Esophagus muscularis mucosa (tissue), 4 donors: ENCODE measurements at places on chromosomes 5 and 9. TPM values are rescaled to one million over a fixed set of nuclear protein-coding genes. Genes with fewer than 3 reads are reported as not detected.

DNA sequence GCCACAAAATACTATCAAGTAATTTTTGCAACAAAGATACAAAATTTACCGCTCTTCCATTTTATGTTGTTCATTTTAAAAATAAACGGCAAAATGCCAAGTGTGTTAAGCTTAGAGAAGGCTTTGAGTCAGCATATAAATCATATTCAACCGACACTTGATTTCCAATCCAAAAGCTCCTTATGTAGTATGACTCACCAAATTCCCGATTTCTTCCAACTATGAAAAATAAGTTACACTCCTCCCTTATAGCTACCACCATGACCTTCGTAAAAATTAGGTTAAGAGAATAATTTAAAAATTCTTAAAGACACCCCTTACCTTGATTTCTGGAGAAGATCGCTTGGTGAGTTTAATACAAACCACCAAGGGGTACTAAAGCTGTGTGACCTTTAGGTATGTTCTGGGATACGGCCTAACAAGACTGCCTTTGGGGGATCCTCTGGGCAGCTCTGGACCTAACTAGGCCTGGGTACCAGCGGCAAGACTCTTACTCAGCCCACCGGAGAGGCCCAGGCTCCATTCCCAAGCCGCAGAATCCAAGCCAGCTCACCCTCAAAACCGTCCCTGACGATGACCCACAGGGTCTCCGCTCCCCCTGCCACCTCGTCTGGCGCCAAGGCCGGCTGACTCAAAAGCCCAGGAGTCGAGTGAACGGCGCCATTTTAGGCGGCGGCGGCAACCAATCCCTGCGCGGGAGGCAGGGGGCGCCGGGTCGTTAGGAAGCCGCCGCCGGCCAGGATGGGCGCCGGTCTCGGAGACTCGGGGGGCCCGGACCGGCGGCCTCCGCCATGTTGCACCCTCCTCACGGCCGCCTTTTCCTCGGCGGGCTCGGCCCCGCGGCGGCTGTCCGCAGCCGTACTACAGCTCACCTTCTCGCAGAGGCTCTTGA lies 739 bp downstream of the PPP2CA start:
- no peak for DNase-seq

Gene RAI14
- 57.3 TPM for total RNA-seq

- DNase-seq: no peak
Measured at GRCh38 chr9:123377211-123377971, 21.4 kb downstream of the CRB2 start.

- DNase-seq: no peak
Measured at GRCh38 chr5:43636076-43636475, 33.1 kb downstream of the NNT start.

DNA sequence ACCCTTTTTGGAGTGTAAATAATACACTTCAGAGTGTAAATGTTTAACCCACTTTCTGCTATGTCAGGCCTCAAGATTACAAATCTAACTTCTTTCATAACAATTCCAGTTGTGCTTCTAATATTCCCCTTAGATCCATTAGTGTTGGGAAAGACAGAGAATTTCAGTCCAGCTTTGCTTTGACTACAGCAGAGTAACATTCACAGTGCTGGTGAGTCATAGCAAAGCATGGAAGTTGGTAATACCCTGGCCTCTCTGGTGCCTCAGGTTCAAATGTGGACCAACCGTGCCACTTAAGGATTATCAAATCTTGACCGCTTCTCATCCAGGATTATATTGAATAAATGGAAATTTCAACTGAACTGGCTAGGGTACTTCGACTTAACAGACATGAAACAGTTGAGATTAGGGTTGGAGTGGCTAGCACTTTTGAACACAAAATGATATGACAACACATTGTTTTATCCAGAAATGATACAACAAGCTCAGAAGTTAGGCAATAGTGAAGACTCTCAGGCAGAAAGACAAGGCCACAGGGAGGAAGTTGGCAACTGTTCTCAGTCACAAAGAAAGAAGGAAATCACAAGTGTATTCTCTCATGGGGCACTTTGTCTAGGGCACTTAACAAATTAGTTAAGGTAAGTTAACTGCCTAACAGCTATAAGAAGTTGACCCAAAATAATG lies 24.4 kb upstream of the RASA1 start:
- no peak for DNase-seq

Gene TIGD6
- 3.0 TPM for total RNA-seq

Gene NUTM2G
- not detected for total RNA-seq

GRCh38 chr9:134410071-134410834 lies 84.0 kb downstream of the RXRA start:
- no peak for DNase-seq

DNA sequence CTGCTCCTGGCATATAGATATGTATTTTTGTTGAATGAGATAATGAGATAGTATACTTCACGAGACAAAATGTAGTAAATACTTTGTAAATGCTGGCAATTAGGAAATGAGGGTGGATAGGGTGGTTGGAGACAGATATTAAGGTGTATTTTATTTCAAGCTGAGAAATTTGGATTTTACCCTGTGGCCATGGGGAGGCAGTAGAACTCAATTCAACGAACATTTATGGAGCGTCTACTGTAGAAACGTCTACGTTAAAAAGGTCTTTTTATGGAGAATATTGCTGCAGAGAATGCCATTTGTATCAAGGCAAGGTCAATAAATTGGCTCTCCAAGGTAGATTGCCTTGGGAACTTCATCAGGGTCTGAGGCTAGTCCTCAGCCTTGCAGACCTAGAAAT lies 21.5 kb upstream of the RALGPS1 start:
- DNase-seq: no peak

Gene SPINK6
- not detected for total RNA-seq

Gene SLC27A4
- total RNA-seq: 35.6 TPM

Gene ARL14EPL
- not detected for total RNA-seq

- DNase-seq: no peak
Measured at GRCh38 chr5:91052977-91053740, 330.0 kb downstream of the ARRDC3 start.

Gene S100Z
- not detected for total RNA-seq

GRCh38 chr5:56849671-56850070 lies 34.3 kb downstream of the MAP3K1 start:
- no peak for DNase-seq

Gene GABRA6
- not detected for total RNA-seq

- DNase-seq: no peak
Measured at GRCh38 chr5:81826128-81826527, 75.2 kb upstream of the SSBP2 start.

- DNase-seq: no peak
Measured at GRCh38 chr5:90289837-90290236, 119.7 kb downstream of the CETN3 start.

DNA sequence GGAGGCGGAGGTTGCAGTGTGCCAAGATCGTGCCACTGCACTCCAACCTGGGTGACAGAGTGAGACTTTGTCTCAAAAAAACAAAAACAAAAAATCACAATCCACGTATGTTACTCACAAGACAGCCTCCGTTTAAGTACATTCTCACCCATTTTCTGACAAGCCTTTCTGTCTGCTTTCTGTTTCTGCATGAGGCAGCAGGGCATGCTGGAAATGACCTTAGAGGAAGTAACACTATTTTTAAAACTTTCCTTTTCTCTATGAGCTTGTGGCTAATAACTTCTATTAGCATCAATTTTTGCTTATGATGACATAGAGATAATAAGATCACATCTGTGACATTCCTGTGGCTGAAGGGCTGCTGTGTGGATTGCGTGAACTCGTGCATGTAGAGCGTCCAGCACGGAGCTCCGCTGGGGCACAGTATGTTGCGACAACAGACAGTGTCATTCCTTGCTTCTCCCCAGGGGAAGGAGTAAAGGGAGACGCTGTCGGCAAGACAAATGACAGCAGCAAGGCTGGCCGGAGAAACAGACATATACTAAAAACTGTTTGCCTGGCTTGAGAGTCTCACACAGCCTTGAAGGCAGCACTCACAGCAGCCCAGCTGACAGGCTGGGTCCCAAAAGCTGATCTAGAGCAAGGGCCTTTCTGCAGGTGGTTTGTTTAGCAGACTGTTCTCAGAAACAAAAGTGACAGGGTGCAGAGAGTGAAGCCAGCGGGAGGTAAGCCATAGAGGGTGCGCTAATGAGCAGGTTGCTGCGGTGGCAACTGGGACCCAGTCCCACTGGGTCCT lies 1.6 kb downstream of the BTNL3 start:
- no peak for DNase-seq

DNA sequence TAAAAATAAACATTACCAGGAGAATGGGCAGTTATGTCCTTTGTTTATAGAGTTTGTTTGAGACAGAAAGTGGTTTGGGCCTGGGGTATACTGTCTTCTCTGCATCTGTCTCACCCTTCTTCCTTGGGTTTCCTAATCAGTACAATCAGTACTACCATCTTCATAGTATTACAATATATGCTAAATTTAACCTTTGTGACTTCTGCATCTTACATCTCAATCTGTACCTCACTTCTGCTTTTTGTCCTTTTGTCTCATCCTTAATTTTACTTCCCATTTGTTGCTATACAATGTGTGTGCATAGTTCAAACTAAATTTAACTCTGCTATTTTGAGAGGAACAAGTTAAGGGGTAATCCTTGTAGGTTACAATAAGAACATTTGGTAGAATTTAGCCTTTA lies 19.6 kb downstream of the FBXO38 start:
- no peak for DNase-seq

DNA sequence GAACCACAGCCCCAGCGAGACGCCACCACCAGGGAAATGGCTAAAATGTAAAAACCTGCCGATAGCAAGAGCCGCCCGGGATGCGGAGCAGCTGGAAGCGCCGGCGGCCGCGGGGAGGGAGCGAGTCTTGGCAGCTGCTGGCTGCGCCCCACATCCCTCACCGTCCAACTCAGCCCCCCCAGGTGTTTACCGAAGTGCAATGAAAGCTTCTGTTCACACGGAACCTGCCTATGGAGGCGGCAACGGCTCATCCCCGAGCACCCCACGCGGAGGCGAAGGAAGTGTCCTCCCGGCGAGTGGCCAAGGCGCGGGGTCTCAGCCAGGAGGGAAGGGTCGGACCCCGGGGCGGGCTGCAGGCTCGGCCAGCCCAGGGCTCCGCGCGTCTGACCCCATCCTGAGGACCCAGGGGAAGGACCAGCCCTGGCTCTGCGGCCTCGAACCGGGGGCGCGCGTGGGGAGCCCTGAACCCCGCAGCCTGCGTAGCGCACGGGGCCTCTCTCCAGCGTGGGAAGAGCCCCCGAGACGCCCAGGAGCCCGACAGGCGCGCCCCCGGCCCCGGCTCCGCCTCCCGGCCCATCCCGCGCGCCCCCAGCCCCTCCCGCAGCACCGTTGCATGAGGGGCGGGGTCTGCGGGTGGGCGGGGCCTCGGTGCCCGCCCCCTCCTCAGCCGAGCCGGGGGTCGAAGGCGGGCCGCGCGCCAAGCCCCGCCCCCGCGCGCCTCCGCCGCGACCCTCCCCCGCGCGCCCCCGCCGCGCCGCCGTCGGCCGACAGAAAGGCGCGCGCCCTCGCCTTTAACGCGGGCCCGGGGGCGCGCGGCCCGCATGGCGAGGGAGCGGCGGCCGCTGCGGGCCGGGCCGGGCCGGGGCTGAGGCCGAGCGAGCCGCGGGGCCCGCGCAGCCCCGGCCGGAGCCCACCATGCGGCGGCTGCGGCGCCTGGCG lies at the start of gene DIPK1B:
Gene DIPK1B, plus strand, starts transcription at position 822 of the 939 bp plus-strand sequence. Its CDS starts 94 bp downstream, at position 916.
- DNase-seq: no peak

Gene MELK
- total RNA-seq: 0.13 TPM

DNA sequence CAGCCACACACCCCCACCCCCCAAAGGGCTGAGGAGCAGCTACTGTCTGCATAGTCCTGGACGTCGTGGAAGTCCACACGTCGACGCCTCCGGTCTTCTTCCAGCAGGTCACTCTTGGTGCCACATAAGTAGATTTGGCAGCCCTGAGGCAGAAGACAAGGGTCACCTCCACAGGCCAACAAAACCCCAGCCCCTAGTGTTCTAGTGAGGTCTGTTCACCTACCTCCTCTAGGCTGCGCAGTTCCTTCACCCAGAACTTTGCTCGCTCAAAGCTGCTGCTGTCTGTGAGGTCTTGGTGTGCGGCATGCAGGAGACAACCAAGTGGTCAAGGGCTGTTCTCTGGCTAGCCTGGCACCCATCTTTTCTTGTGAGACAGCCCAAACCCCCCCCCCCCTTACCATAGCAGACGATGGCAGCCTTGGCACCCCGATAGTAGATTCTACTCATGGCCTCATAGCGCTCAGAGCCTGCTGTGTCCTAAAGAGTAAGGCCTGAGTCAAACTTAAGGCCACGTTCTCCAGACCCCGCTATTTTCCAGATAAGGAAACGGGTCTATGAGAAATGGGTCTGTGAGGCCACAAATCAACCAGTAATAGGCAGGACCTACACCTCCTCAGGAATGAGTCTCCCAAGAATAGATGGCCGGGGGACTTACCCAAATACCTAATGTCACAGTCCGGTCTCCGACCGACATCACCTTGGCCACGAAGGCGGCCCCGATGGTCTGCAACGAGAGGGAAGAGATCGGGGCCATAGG lies 987 bp downstream of the RAB24 start:
- DNase-seq: no peak

Gene IL4
- total RNA-seq: not detected

DNA sequence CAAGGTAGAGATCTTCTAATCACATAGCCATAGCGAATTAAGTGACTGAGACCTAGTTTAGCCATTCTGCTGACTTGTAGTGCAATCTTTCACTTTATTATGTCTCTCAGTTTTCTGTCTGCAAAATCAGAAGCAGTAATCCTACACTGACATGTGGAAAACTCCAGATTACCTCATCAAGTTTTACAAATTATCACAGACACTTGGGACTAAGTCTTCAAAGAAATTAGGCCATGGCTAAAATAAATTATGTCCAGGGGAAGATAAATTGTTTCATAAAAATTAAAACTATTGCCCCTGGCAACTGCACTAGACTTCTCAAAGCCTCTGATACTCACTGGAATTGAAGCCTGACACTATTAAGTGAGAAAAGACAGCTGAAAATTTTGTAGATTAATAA lies 129.9 kb upstream of the RGMB start:
- no peak for DNase-seq

- DNase-seq: no peak
Measured at GRCh38 chr5:118989816-118990215, 1.5 kb upstream of the DTWD2 start.

DNA sequence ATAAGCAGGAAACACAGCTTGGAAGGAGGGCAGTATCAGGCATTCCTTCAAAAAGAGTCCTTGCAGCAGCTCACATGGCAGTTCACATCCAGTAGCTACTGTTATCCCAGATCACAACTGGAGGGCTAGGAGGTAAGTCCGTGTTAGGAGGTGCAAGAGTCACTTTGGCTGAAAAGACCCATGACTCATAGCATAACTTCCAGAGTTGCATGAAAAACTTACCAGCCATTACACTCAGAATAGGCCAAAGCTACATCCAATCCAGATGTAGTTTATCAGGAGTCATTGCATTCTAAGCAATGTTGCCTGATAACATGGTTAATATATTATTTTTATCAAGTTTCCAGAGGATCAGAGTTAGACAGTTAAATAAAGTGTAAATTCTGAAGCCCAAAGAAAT lies 1126.4 kb upstream of the SEMA6A start:
- DNase-seq: no peak

Gene PGM5
- total RNA-seq: 633 TPM
